ENCODE measurements at places on chromosomes 1 and 21.
A peak's percentile ranks its signal among the peaks of the same experiment; 100 is the strongest.

GRCh38 chr1:58732087-58732775 lies 32.4 kb upstream of the MYSM1 start:
- DNase-seq, result no peak

GRCh38 chr1:186620566-186621350 lies 59.5 kb downstream of the PTGS2 start:
- no peak for DNase-seq

DNA sequence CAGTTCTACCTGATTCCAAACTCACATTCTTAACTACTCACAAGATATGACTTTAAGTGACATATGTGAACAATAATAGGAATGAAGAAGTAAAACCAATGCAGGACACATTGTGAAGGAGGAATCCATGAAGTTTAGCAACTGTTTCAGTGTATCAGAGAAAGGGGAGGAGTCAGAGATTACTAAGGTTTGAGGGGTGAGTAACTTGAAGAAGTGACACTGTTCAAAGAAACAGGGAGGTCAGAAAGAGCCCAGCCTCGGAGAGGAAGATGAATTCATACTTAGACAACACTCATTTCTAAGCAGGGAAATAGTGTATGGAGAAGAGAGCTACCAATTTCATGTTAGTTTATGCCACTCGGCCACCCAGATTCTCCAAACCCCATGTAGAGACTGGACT lies 28.2 kb upstream of the RPF1 start:
- no peak for DNase-seq

GRCh38 chr1:19356266-19356665 lies 44.1 kb downstream of the SLC66A1 start:
- DNase-seq, result no peak

GRCh38 chr1:11158720-11159321 lies 30.3 kb upstream of the ANGPTL7 start:
- DNase-seq, result no peak

DNA sequence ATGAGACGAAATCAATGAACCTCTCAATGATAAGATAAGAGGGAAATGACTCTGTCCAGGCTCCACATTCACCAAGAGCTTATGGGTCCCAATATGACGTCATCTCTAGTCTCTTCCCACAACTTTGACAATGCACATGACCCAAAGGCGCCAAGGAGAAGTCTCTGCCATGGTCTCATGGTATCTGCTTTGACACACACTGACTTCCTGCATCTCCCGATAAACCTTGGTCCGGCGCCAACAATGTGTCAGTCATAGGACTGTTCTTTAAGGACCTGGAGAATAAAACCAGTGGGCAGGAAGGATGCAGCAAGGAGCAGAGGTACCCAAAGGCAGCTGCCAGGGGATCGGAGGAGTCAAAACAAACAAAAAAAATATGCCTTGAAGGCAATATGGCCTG lies 46.9 kb upstream of the TMEM51 start:
- no peak for DNase-seq

GRCh38 chr1:230507666-230508402 lies 81.7 kb upstream of the PGBD5 start:
- no peak for DNase-seq

GRCh38 chr1:212688341-212689047 lies 11.1 kb downstream of the BATF3 start:
- DNase-seq, result no peak

DNA sequence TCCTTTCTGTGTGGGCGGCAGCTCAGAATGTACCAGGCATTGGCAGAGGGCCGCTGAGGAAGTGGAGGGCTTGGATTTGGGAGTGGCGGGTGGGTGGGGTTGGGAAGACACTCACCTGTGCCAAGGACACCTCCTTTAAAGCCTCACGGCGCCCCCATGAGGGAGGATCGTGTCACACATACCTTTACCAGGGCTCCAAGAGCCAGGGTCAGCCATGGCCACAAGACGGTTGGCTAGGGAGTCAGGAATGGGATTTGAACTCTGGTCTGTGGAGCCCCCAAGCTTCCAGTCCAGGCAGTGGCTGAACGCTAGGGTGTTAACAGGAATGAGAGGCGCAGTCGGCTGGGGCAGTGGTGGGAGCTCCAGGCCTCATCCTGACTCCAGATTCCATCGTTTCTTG lies 4.6 kb downstream of the NBL1 start:
- DNase-seq, result no peak

DNA sequence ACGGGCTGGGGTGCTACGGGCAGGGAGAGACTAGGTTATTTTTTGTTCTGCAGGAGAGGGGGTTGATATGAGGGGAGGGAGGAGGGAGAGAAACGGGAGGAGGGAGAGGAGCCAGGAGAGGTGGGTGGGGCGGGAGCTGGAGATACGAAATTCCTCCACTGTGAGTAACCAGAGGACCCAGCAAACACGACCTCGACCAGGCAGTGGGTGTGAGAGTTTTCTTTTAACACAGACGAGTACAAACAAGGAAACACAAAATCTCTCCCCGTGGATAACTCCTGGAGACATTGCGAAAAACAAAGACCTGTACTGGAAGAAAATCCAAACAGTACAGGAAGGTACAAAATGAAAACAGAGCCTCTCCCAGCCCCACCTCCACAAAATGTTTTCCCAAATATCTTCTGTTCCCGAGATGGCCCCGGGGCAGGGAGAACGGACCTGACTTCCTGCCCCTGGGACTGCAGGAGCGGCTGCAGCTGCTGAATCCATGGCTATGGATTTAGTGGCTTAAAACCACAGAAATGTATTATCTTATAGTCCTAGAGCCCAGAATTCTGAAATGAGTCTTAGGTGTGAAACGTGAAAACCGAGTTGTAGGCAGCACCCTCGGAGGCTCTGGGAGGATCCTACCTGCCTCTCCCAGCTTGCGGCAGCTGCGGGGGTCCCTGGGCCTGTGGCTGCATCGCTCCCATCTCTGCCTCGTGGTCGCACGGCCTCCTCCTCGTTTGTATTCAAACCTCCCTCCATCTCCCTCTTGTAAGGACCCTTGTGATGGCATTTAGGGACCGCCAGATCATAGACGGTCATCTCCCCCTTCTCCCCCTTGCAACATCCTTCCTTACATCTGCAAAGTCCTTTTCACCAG lies 82.2 kb downstream of the RIPK4 start:
- DNase-seq, result no peak

DNA sequence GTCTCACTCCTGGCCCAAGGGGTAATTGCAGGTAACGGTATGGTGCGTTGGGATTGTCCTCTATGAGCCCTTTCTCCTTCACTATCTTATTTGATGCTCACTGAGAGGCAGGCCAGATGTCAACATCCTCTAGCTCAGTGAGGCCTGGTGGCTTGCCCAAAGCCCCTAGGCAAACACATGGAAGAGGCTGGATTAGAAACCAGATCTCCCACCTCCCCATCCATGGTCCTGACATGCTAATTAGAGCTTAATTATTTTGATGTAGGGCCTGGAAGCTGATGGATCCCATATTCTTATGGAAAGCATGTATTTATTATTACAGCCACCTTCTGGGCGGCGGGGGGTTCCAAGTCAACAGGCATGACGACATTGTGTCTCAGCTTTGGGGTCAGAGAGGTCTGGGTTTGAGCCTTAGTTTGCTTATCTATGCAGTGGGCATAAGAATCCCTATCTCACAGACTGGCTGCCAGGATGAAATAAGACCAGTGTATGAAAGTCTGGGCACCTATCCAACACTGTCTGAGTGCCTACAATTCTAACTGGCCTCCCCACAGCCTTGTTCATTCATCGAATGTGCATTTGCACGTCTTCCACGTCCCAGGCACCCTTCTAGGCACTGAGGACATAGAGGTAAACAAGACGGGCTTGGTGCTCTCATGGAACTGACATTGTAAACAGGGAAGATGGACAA lies 6.2 kb downstream of the SMPDL3B start:
- no peak for DNase-seq

- no peak for DNase-seq
Measured at GRCh38 chr1:44407430-44408211, 2.6 kb downstream of the RNF220 start.

GRCh38 chr1:94816030-94816429 lies 4.1 kb upstream of the SLC44A3 start:
- no peak for DNase-seq

DNA sequence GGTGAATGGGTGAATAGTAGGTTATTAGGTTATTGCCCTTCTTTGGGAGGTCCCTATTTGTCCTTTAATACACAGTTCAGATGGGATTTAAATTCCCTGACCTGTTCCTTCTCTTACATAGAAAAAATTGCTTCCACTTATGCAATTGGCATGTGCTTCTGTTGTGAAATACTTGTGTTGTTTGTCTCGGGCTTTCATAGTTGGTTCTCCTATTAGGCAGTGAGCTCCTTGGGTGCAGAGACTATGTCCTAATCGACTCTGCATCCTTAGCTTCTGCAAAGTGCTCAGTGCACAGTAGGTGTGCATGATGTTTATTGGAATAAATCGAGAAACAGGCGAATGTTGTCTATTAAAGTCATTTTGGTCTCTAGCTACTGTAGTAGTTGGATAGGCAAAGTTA lies 1.3 kb upstream of the PDE4B start:
- DNase-seq, result no peak

GRCh38 chr1:242477944-242478343 lies 46.6 kb downstream of the PLD5 start:
- DNase-seq, result no peak

GRCh38 chr1:207009182-207009850 lies 23.2 kb downstream of the C1orf116 start:
- no peak for DNase-seq

DNA sequence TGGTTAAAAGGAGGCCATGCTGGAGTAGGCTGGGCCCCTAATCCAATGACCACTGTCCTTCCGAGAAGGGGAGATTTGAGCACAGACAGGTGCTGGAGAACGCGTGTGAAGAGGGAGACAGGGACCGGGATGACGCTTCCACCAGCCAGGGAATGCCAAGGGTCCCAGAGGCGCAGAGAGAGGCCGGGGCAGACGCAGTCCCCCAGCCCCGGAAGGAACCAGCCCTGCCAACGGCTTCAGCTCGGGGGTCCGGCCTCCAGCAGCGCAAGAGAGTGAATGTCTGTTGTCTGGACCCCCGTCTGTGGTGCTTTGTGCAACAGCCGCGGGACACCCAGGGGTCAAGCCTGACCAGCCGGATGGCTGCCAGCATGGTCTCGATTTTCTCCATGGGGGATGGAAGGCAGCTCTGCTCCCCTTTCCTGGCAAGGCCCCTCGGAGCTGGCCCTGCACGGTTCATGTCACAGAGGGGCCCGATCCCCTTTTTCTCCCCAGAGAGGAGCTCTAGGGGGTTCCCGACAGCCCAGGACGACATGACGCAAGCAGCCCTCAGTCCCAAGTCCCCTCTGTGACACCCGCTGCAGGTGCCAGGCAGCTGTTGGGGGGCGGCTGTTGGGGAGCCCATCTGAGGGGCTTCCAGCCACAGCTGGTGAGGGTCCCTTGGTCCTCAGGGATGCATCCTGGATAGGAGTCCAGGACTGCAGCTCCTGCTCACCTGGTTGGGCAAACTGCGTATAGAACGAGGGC lies 73.5 kb downstream of the SIK1 start:
- DNase-seq, result no peak

DNA sequence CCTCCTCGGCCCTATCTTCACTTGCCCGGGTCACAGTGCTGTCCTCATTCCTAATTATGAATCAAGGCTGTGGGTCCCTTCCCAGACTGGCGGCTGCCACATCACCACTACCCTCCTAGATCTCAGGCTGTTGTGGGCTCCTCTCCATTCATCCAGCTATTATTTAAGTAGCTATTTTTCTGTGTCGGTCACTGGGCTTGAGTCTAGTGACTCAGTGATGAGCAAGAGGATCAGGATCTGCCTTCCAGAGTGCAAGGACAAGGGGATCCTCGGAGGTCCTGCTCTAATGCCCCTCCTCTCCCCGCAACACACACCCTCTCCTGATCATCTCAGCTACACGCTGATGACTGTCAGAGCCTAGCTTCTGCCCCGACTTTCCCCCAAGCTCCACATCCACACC lies 34.1 kb downstream of the CDCP2 start:
- peak; percentile 59 for DNase-seq

DNA sequence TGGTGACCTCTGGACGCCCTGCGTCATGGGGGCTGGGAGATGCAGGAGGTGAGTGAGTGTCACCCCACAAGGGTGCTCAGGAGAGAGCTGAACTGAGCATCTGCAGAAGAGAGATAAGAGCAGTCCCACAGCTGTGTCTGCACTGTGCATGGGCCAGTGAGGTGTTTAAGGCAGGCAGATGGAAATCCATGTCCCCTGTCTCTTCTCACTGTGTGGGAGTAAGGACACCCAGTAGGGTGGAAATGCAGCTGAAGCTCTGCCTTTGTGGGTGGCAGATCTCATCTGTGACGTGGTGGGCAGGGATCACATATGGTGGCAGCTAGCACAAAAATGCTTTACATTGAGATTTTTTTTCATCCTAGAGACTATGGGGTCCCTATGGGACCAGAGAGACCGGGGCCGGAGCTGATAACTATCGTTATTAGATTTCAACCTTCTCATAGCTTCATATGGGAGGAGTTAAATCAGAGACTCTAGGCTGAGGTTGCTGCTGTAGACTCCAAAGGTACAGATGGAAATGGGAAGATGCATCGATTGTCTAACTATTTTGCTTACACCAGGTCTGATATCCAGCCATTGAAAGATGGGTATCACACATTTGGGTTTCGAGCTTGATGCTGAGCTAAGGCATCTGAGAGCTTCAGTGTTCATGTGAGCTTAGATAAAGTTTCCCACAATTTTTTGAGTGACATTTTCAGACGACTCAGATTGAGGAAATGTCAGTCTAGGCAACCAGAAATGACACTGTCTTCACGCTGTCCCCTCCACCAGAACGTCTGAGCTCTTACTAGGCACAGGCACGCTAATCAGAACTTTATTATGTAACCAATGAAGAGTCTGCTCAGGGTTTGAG lies 65.3 kb upstream of the PSEN2 start:
- DNase-seq, result no peak

DNA sequence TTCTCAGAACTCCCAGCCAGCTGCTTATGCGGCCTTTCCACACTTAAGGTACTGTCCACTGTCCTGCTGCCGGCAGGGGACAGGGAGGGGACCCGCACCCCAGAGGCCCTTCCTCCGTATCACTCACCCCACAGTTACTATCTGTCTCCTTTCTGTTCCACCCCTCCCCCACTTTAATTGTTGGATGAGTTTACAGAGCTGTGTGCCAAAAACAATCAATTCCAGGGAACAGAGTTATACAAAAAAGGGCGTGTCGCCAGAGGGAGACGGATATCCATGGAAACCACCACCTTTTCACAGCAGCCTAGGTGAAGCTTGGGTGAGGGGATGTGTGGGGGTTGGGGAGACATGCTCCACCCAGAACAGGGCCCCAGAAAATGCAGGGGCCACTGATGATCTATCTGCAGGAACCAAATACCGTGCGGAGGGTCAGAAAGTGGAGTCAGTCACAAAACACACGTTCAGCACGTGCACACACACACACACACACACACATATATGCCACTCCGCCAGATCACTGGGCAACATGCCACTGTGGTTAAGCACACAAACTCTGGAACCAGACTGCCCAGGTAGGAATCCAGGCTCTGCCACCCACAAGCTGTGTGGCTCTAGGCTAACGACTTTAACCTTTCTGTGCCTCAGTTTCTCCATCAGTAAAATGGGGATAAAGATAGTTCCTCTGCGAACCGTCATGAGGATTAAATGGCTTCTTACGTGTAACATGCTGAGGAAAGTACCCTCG lies 30.5 kb downstream of the CASZ1 start:
- DNase-seq, result no peak

Data from 8988T (cell line).